ENCODE measurements at places on chromosomes 6 and 20. TPM values are rescaled to one million over a fixed set of nuclear protein-coding genes. Genes with fewer than 3 reads are reported as not detected.

The CPNE5 gene
- total RNA-seq: 0.63 TPM

The SLC23A2 gene
- total RNA-seq: 20.5 TPM

The KIAA0408 gene
- total RNA-seq: not detected

The COL21A1 gene
- not detected for total RNA-seq

The OLIG3 gene
- total RNA-seq: 0.12 TPM

The THBS2 gene
- not detected for total RNA-seq

The TRAPPC3L gene
- not detected for total RNA-seq

Data from NCI-H460 (cell line).